ENCODE measurements at places on chromosomes 13 and 19.

GRCh38 chr19:54336893-54337857 is 1.8 kb downstream of the LILRA4 start:
- no peak for DNase-seq

GRCh38 chr19:14779151-14779550 is 791 bp upstream of the ADGRE2 start:
- no peak for DNase-seq

- DNase-seq: peak; percentile 62
These were observed 2.7 kb downstream of the COL5A3 start for GRCh38 chr19:10007371-10008183.

- DNase-seq: no peak
These were observed 8.4 kb upstream of the RPS15 start for GRCh38 chr19:1429750-1430149.

GRCh38 chr19:46463516-46463915 is 7.8 kb downstream of the PNMA8A start:
- DNase-seq: no peak

DNA sequence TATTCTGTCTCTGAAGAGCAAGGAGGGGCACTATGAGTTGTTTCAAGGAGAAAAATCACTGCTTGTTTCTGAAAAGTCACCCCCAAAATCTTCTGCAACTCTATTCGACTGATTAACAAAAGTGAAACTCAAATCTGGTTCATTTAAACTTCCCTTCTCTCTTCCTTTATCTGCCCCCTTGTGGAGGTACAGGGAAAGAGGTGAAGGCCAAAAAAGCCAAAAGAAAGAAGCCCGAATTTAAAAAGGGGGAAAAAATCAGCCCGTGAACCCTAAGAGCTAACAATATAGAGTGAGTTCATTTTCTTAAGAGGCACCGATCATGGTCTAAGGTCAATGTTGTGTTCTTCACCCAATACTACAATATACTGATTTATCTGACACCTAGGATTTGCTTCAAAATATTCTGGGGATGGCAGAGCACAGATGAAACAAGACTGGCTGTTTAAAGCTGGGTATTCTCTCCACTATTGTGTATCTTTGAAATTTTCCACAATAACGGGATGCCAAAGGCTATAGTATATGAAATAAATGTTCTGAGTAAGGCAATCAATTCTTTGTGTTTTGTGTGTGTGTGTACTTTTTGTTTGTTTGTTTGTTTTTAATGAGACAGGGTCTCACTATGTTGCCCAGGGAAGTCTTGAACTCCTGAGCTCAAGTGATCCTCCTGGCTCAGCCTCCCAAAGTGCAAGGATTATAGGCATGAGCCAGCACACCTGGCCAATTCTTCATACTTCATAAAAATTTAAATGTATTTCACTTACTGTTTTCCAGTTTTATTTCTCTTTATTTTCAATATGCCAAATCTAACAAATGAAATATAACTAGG is 55.0 kb upstream of the EEF1AKMT1 start:
- peak; percentile 62 for DNase-seq

DNA sequence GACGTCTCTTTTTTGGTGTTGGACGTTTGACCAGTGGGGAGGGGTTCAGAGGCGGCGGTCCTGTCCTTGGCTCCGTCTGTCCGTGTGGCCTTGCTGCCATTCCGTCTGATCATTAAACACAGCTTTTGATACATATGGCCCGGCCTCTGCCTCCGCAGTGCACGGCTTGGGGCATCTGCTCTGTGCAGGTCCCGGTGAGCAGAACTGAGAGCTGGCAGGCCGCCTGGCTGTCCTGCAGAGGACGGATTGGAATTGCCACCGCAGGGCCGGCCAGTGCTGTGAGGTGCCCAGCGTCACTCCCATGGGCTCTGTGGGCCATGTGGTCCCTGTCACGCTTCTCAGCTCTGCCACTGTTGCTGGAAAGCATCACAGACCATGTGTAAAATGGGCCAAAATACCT is 5.4 kb upstream of the TMPRSS9 start:
- no peak for DNase-seq

- DNase-seq: no peak
These were observed 10.9 kb downstream of the PEG3 start for GRCh38 chr19:56829596-56829995.

- DNase-seq: no peak
These were observed 39.1 kb upstream of the IL17D start for GRCh38 chr13:20664351-20664750.
